DMS 273 treated with DMSO at 0.1 percent for 48 hours (cell line): ENCODE measurements at places on chromosomes 13 and 19.

DNA sequence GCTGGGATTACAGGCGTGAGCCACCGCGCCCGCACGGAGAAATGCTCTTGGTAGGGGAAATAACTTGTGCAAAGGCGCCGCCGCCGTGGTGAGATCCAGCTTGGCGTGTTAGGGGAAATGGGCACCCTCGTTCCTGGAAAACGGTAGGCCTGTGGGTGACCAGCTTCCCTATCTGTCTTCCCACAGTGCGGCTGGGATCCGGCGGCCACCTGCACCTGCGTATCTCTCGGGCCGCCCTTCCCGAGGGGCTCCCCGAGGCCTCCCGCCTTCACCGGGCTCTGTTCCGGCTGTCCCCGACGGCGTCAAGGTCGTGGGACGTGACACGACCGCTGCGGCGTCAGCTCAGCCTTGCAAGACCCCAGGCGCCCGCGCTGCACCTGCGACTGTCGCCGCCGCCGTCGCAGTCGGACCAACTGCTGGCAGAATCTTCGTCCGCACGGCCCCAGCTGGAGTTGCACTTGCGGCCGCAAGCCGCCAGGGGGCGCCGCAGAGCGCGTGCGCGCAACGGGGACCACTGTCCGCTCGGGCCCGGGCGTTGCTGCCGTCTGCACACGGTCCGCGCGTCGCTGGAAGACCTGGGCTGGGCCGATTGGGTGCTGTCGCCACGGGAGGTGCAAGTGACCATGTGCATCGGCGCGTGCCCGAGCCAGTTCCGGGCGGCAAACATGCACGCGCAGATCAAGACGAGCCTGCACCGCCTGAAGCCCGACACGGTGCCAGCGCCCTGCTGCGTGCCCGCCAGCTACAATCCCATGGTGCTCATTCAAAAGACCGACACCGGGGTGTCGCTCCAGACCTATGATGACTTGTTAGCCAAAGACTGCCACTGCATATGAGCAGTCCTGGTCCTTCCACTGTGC, 2.4 kb downstream of the GDF15 start:
- no peak for DNase-seq

GRCh38 chr13:62643007-62643483, 1227.4 kb upstream of the PCDH20 start:
- no peak for DNase-seq

DNA sequence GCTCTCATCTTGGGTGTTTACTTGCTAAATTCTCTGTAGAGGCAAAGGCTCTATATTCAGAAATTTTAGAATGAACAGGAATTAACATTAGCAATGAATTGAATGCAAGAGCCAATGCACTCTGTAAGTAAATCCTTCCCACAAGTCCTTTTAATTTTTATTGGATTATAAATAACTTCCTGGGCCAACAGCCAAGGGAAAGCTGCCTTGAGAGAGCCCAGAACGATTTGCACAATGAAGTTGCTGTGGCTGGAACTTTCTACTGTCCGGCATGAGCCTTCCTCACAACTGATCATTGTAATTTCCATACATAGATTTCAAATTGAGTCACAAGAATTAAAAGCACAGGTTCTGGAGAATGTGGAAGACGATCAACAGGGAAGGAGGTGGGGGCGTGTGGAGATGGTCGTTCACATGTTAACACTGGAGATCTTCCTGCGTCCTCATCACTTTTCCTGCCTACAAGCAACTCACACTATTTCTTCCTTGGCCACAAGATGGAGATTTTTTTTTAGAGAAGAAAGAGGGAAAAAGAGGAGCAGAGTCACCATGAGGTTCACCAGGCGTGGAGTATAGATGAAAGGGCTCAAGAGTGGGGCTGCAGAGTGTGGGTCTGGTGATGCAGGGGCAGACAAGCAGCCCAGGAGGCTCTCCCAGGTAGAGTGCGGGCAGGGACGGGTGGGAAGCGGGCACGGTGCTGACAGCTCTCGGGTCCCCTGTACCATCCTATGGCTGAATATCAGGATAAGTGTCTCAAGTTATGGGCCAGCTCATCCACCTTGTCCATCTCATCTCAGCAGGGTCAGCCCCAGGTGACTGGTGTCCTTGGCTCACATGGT, 110.7 kb downstream of the SOX1 start:
- DNase-seq, result no peak

GRCh38 chr13:110929104-110929777, 14.4 kb upstream of the ANKRD10 start:
- DNase-seq, result no peak

DNA sequence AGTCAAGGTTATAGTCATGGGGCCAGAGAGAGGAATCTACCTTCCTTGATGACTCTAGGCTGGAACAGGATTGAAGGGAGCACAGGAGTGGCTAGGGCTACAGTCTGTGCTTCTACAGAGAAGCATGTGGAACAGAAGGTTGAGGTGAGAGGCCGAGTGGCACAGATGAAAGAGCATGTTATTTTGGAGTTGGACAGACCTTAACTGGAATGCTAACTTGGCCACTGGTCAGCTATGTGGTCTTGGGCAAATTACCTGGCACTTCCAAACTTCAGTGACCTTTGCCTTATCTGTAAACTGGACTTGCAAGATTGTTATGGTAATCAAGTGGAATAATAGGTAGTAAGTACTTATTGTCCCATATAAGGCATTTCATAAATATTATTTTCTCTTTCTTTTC, 252.7 kb downstream of the KCNRG start:
- DNase-seq, result no peak

- no peak for DNase-seq
Measured at GRCh38 chr13:68540244-68540643, 1310.1 kb upstream of the PCDH9 start.

DNA sequence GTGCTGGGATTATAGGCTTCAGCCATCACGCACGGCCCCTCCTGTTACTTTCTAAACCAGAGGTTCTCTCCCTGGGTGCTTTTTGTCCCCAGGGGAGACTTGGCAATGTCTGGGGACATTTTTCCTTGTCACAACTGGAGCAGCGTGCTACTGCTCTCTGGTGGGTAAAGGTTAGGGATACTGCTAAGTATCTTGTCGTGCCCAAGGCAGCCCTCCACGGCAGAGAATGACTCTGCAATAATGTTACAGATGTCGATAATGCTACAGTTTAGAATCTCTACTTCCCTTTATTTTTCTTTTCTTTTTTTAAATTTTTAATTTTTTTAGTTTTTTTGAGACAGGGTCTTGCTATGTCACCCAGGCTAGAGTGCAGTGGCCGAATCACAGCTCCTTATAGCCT, 38.0 kb downstream of the ADGRE1 start:
- DNase-seq, result no peak

DNA sequence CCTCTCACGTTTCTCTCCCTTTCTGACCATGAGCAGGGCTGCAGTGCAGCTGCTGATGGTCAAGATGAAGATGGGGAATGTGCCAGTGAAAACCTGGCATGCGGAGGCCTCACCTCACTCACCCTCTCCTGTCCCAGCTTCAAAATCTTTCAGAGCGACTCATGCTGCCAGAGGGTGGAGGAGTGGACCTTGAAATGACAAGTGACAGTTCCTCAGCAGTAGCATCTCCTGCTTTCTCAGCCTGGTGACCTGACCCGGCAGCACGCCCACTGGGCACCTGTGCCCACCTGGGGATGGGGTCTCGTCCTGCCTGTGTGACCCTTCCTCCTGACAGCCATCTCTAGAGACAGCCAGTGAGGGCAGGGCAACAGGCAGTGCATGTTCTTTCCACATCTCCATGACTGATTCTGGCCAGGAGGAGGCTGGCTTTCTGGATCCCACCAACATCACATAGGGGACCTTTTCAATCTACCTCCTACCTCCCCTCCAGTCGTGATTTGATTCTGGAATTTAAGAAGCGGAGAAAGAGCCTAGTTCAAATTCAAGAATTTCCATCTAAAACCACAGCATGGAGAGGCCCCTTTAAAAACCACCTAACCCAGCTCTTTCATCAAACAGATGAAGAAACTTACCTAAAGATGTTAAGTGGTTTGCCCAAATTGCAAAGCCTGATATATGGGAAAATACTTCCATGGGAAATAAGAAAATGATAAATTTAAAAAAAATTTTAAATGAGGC, 45.8 kb downstream of the RFX2 start:
- DNase-seq, result no peak

- DNase-seq, result no peak
Measured at GRCh38 chr13:76882431-76882830, 3.8 kb downstream of the KCTD12 start.

DNA sequence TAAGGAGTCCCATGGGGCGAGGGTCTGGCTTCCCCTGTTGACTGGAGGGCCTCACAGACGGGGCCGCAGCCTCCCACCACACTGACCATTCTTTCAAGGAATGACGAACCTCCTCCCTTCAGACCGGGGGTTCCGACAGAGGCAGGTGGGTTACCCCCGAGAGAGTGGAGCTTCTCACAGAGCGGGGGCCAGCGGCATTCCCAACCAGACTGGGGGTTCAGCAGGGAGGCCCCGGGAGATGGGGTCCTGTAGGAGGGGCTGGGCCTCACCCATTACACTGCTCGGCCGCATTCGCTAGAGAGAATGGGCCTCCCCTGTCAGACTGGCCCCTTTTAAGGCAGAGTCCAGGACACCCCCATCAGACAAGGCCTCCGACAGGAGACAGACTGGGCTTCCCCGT, 15.6 kb upstream of the C2CD4C start:
- no peak for DNase-seq

DNA sequence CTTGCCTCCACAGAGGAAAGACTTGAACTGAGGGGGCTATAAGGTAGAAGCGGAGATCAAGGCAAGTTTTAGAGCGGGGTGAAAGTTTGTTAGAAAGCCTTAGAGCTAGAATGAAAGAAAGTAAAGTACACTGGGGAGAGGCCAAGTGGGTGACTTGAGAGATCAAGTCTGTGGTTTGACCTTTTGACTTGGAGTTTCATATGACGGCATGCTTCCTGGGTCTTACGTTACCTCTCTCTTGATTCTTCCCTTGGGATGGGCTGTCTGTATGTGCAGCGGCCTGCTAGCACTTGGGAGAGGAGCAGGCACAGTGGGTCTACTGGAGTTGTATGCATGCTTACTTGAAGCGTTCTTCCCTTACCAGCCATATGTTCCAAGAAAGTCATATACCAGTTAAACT, 1768.5 kb downstream of the PCDH9 start:
- no peak for DNase-seq

GRCh38 chr13:98298599-98298998, 121.5 kb upstream of the RNF113B start:
- no peak for DNase-seq

- peak; percentile 3 for DNase-seq
Measured at GRCh38 chr13:67120872-67121531, 109.1 kb downstream of the PCDH9 start.

DNA sequence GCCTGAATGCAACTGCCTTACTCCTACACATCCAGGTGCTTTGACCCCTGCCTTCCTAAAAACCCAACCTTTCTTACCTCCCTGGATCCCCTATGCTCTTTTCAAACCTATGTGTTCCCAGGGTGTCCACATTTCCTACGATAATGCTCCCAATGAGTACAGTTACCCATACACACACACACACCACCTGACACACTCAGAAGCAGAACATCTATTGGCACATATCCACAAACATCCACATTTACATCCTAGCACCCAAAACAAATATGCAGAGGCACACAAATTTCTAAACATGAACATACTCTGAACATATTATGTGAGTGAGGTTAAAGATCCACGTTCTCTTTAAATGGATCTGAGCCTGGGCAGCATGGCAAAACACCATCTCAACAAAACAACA, 22.4 kb upstream of the PLAUR start:
- DNase-seq, result no peak

GRCh38 chr19:35931874-35932202, 4.3 kb upstream of the LRFN3 start:
- DNase-seq, result no peak

DNA sequence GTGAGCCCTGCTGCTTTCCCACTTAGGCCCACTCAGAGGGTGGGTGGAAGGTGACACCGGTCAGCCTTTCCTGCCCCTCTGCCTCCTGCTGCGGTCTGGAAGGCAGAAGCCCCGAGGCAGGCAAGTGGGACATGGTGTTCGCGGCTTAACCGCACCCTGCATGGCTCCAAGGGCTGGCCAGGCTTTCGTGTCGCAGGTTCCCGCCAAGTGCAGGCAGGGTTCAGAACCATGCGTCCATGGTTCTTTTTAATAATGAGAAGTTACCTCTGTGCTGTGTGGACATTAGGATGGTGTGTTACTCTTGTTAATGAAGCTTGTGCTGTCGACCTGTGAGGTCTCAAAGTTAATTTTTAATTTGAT, 986 bp downstream of the DGKH start:
- no peak for DNase-seq

DNA sequence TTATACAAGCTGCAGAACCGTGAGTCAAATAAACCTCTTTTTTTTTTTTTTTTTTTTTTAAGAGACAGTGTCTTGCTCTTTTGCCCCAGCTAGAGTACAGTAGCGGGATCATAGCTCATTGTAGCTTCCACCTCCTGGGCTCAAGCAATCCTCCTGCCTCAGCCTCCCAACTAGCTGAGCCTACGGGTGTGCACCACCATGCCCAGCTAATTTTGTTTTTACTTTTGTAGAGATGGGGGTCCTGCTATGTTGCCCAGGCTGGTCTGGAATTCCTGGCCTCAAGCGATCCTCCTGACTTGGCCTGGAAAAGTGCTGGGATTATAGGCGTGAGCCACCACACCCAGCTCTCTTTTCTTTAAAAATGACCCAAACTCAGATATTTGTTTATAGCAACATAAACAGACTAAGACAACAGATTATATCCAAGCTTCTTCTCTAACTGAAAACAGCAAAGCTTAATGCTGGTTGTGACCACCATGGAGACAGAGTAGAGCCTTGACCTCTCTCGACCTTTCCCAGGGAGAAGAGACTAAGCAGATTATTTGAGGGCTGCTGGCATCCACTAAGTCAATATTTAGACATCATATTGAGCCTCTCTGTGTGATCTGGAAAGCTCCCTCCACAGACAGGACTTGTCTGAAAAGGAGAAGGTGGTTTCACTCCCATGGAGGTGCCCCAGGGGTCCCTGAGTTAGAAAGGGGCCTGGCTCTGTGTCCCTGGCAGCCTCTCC, 150.0 kb downstream of the KCTD15 start:
- no peak for DNase-seq

- no peak for DNase-seq
Measured at GRCh38 chr19:40717880-40718773, 1.2 kb downstream of the ITPKC start.

- DNase-seq, result peak; percentile 1
Measured at GRCh38 chr13:24083722-24084421, 76.6 kb upstream of the SPATA13 start.

GRCh38 chr13:97659602-97660001, 225.6 kb downstream of the RAP2A start:
- DNase-seq, result no peak

DNA sequence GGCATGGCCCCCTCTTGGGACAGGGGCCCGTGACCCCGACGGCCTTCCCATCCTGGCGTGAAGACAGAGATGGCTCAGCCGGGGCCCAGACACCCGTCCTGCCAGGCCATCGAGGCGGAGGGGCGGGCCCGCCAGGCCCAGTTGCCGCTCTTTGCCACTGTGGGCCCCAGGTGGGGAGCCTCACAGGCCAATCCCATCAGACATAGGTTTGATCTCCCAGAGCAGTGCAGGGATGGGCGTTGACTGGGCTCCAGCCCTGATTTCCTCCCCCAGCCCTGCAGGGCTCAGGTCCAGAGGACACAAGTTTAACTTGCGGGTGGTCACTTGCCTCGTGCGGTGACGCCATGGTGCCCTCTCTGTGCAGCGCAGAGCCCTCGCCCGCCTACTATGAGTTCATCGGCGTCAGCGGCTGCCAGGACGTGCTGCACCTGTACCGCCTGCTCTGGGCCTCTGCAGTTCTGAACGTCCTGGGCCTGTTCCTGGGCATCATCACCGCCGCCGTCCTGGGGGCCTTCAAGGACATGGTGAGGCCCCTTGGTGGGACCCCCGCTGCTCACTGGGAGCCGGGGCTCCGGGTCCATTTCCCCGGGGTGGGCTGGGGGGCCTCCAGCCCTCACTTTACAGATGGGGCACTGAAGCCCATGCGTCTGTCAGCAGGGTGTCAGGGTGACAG, 42.4 kb downstream of the TMEM255B start:
- no peak for DNase-seq
